Activated CD4-positive, CD25-positive, alpha-beta regulatory T cell (primary cell): ENCODE measurements at places on chromosomes 5 and 9.

DNA sequence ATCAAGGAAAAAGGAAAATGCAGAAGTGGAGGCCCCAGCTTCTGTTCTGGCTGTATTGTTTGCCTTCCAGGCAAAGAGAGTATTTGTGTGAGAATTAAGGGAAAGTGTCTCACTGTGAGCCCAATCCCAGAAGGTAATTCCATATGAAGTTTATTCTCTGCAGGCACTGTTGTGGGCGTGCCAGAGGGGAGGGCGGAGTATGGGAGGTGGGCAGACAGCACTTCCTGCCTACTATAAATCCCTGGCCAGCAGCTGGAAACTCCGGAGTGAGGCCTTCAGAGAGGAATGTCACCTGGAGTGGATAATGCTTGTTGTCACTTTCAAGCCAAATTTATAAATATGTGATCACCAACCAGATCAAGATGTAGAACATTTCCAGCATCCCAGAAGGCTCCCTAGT lies 209.5 kb downstream of the ARHGAP26 start:
- DNase-seq: no peak

DNA sequence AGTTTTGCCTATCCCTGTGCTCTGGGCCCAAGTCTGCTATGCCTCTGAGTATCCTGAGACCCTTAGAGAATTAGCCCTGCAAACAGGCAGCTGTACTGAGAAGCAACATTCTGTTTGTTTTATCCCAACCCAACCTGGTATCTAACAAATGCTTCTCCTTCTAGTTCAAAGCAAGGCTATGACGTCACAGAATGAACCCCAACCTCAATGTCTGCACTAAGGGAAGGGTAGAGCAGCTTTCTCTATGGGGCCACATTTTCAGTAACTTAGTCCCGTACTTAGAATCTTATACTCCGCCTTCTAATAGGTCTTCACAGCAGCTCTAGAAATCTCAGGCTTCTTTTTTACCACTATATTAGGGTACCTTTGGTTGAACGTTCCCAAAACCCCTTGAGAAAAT lies 169.6 kb downstream of the TSSK1B start:
- no peak for DNase-seq

GRCh38 chr5:125044491-125045282 lies 298.2 kb upstream of the ZNF608 start:
- DNase-seq: no peak

- DNase-seq: no peak
Measured at GRCh38 chr9:69056191-69056815, 20.8 kb downstream of the FXN start.

- no peak for DNase-seq
Measured at GRCh38 chr9:86589273-86589672, 235.1 kb upstream of the TUT7 start.

DNA sequence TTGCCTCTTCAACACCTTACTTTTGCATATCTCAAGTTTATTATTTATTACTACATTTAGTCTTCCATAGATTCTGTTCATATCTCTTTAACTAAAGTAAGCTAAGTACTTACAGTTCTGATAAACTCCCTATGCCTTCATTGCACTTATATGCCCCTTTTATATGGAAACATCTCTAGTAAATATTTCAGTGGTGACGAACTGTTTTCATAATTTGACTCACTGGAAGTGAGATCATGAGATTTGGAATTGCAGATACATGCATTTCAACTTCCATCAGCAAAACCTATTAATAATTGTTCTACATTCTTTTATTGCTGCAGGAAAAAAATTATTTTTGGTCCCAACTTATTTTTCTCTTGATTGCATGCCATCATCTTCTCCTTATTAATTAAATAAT lies 263.5 kb downstream of the CD180 start:
- no peak for DNase-seq

DNA sequence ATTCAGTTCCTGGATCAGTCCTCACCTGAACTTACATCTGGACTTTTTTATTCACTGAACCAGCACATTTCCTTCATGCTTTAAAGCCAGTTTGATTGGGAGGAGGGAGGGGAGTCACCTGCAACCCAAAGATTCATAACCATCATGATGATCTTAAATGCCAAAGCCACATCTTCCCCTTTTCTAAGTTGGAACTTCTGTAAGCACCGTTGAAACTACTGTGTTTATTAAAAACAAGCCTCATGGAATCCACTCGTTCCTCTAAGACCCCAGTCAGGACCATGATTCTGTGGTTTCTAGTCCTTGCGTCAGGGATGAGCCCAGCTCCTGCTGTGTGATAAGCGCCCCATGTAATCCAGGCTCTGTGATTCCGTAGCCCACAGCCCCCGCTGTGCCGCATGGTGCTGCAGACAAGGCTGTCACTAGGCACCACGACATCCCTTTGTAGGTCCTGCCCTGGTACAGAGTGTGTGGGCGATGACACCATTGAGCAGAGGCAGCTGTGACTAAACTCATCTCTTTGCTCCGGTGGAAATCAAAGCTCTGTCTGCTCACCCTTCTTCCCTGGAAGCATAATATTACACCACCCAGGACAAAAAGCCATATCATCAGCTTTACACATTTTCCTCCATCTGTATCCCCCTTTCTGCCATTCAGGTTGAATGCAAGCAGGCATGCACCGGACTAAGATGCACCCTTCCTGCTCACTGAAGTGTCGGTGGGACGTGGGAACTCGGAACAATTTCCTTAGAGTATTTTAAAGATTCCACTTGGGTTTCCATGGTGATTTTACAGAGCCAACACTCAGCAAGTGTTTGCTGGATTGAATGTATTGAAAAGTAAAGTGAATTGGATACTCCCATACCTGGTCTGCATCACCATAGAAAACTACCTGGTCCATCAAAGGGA lies 132.0 kb upstream of the FSTL4 start:
- no peak for DNase-seq

GRCh38 chr5:139696167-139696893 lies 48.2 kb downstream of the CXXC5 start:
- DNase-seq: no peak

- no peak for DNase-seq
Measured at GRCh38 chr5:56259002-56259511, 25.9 kb upstream of the ANKRD55 start.

- DNase-seq: no peak
Measured at GRCh38 chr9:32864971-32865370, 81.6 kb downstream of the TMEM215 start.

DNA sequence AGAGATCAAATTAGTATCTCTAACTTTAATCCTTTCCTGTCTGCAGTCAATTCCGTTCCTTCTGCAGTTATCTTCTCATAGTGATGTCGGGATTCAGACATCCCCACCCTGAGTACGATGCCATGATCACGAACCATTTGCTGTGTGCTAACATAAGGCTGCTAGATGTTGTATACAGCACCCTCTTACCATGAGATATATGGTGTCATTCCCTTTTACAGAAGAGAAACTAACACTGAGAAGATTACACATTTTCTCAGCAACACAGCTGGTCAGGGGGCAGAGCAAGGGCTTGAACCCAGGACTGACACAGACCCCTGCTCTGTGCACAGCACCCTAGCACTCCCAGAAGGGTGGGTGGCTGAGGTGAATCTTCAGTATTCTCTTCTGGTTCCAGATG lies 46.9 kb upstream of the HSD17B4 start:
- DNase-seq: no peak

DNA sequence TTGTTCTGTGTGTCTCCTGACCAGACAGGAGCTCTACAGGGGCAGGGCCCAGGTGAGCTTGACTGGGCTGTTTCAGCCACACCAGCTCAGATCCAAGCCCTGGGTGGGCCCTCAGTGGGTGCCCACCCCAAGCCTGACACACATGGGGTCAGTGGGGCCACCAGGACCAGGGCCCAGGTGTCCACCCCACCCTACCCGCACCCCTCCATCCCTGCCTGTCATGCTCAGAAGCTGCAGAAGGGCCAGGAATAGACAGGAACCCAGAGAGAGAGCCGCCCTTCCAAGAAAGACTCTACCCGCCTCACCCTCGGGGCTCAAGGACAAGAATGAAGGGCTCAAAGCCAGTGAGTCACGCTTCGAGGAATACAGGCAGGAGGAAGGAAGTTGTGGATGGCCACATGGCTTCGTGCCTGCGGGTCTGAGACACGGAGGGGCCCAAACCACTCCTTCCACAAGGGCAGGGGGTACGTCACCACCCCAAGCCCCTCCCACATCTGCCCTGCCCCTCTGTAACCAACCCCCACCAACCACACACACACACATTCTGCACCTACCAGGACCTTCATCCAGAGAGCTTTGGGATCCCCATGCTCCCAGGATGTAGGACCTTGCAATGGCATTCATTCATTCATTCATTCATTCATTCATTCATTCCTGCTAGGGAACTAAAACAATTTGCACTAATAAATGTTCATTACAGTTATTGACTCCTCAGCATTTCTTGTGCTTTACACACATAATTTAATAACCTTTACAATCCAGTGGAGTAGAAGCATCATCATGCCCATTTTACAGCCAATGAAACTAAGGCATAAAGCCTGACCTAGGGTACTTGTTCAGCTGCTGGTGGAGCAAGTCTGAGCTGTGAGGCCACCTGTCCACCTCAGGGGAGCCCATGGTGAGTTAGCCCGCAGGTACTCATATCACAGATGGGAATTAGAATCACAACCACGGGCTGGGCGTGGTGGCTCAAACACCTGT lies 55.9 kb upstream of the STXBP1 start:
- DNase-seq: peak; percentile 24

DNA sequence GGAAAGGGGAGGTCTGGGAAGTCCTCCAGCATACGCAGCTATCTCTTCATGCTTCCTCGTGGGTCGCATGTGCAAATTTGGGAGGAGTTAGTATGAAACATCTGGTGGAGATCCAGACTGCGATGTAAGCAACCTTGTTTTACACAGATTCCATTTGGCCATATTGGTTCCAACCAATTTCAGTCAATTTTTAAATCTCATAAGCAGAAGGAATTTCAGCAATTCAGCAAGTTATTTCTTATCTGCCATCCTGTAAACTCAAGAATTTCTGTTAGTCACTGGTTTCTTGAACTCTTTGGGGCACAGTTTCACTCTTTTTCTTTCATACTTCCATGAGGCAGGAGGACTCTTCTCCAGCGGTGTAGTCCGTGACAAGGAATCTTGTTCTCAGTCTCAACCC lies 130.4 kb upstream of the CLINT1 start:
- DNase-seq: no peak

GRCh38 chr5:116898917-116899316 lies 324.3 kb upstream of the SEMA6A start:
- no peak for DNase-seq

DNA sequence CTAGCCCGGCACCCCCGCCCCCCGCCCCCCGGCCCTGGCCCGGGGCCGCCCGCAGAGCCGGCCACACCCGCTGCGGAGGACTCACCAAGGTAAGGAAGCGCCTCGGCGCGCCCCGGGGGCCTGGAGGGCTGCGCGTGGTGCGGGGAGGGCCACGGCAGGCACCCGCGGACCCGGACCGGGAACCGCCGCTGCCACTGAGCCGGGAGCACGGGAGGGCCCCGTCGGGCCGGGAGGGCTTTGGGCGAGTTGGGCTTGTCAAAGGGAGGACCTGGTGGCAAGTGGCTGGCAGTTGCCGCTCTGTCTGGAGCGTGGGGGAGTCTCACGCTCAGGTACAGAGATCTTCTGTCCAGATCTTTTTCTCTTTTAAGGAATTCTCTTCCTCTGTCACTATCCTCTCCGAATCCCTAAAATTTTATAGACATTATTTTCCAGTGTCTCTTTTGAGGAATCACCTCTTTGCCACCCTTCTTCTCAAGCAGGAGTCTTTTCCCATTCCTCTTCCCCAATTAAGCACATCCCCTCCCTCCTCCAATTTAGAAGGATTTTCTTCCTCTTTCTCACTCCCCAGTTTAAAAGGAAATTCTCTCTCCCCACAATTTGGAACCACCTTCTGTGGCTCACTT lies 11.3 kb upstream of the LHX2 start:
- no peak for DNase-seq

GRCh38 chr9:79134654-79135053 lies 437.1 kb upstream of the TLE4 start:
- no peak for DNase-seq

DNA sequence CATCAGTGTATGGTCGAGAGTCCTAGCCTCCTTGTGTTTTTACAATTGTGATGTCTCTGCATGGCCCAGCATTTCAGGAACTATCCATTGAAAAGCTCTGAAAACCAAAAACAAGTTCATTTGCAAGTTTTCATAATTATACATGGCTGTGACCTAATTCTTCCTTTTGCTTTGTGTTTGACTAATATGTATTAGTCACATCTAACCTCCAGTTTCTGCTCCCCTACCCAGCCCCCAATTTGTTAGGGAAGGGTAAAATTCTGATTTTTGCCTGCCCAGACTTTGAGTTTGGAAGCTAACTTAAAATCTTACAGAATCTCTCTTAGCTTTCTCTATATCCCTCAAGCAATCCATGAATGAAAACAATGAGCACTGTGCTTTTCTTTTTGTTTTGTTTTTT lies 128.2 kb upstream of the SEMA6A start:
- no peak for DNase-seq

DNA sequence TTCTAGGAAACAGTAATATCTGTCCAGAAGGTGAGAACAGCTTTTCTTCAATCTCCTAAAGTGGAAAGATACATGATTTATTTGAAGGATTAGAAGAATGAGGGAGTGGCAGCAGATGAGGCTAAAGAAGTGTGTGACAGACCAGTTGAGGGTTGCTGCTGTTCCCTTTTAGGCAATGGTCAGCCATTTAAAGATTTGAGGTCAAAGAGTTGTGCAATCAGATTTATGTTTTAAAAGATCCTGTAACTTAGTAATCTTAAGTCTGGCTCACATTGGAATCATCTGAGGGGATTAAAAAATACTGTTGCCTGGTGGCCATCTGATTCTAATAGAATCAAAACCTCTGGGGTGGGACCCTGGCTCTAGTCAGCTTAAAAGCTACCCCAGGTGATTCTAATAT lies 4.3 kb upstream of the SGCD start:
- no peak for DNase-seq

GRCh38 chr9:7234144-7234543 lies 476.4 kb downstream of the KDM4C start:
- no peak for DNase-seq

- no peak for DNase-seq
Measured at GRCh38 chr5:56596155-56596554, 219.2 kb upstream of the MAP3K1 start.

- no peak for DNase-seq
Measured at GRCh38 chr5:95619096-95619495, 791 bp upstream of the GPR150 start.

DNA sequence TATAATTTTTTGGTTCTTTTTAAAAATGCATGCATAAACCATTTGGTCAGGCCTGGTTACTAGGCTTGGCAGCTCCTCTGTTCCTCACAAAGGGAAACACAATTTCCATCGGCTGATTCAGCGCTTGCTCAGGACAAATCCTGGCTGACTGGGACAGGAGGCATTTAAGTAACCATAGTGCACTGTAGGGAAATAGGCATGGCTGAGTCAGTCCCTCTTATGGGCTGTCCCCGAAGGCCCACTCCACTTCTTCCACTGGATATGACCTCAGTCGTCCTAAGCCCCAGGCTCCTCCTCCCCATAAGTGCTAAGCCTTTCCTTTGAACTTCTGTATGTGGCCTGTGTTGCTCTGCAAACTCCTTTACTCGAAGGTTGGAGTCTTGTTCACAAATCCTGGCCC lies 71.2 kb upstream of the GLIS3 start:
- no peak for DNase-seq

DNA sequence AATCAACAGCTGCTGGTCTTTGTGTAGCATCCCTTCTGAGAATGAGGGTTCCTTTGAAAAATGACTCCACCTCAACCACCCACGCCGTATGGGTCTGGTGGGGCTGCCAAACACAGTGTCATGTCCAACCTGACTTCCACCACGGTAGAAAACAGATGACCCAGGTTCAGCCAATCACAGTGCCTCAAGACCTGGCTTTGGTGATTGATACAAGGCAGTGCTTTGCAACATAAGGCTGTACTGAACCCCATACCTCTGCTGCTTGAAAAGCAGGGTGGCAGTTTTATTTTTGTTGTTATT lies 11.5 kb upstream of the TGFBR1 start:
- no peak for DNase-seq
